ENCODE measurements at places on chromosomes 2 and 18. TPM values are rescaled to one million over a fixed set of nuclear protein-coding genes. Genes with fewer than 3 reads are reported as not detected.

DNA sequence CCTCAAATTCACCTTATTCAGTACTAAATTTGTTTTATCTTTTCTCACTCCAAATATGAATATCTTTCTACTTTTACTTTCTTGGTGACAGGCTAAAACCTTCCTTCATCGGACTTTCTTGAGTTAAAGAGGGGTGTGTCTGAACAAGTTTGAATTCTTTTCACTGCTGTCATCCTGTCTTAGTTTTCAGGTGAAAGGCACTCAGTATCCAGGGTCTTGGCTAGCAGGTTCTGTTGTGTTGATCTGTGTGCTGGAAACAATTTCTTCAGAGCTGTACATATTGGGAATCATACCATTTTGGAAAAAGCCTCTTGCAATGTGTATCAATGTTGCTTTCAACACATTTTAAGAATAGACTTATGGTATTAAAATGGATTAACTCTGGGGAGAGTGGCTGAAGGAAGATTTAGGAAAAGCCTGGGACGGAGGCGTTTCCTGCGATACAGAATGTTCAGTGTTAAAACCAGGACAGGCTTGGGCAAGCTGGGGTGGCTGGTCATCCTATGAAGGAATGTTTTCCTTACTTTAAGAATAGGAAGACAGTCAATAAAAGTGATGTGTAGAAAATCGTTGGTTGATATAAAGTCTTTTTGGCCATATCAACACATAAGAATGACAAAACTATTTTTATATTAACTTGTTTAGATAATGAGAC, 350.7 kb upstream of the SPRED2 start:
- DNase-seq, result no peak

GRCh38 chr2:217035967-217036366, 176.1 kb upstream of the TNP1 start:
- peak; percentile 78 for DNase-seq

DNA sequence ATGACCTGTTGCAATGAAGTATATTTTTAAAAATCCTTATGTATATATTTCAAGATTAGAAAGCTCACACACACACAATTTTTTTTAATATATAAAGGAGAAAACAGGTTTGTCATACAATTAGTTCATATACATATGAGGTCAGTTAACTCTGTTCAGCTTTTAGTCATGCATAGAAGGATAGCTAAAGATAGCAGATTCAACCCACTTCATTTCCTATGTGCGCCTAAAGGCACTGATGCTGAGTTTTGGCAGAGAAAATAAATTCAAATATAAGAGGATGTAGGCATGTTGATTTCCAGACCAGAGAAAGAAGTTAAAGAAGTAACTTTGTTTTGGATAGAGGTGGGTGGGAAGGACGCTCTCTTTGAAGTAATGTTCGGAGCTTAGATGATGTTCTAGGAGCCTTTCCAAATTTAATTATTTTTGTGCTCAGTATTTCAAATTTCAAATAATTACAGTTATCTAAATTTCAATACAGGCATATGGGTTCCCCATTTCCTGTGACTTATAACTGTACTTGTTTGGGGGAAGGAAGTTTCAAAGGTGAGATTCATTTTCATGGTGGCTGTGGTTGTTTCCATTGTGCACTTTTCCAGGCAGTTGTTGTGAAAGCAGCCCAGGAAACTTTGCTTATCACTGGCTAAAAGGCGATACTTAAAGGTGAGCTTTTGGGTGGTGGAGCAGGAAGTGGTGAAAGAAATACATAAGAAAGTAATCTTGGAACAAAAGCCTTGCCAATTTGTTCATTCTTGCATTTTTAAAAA, 523.4 kb upstream of the FANCL start:
- no peak for DNase-seq

LDLRAD4 gene
- polyA plus RNA-seq, result 11.8 TPM

IL36G gene
- 0.36 TPM for polyA plus RNA-seq

Data from muscle of arm (tissue), 14 donors.